Heart left ventricle (tissue), 16 donors: ENCODE measurements at places on chromosomes 2 and 18. TPM values are rescaled to one million over a fixed set of nuclear protein-coding genes. Genes with fewer than 3 reads are reported as not detected.

ZNF521 gene
- 12.8 TPM for total RNA-seq

INHA gene
- 1.9 TPM for total RNA-seq

DNA sequence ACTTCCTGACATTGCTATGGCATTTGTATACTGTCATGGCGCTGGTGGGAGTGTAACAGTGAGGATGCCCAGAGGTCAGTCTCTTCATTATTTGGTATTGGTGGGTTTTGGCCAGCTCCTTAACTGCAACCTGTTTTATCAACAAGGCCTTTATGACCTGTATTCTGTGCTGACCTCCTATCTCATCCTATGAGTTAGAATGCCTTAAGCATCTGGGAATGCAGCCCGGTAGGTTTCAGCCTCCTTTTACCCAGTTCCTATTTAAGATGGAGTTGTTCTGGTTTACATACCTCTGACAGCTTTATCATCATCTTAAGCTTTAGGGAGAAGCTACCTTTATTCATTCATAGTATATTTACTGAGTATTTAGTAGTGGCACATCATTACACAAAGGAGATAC lies 103.8 kb downstream of the RAPGEF4 start:
- H3K27me3 ChIP-seq = no peaks in the 10 kb centered on the region
- no peak for DNase-seq
- H3K27ac ChIP-seq = no peak overlapping the region
- no peaks in the 10 kb centered on the region for H3K36me3 ChIP-seq
- no peak overlapping the region for H3K4me3 ChIP-seq
- no peaks in the 10 kb centered on the region for H3K4me1 ChIP-seq

DNA sequence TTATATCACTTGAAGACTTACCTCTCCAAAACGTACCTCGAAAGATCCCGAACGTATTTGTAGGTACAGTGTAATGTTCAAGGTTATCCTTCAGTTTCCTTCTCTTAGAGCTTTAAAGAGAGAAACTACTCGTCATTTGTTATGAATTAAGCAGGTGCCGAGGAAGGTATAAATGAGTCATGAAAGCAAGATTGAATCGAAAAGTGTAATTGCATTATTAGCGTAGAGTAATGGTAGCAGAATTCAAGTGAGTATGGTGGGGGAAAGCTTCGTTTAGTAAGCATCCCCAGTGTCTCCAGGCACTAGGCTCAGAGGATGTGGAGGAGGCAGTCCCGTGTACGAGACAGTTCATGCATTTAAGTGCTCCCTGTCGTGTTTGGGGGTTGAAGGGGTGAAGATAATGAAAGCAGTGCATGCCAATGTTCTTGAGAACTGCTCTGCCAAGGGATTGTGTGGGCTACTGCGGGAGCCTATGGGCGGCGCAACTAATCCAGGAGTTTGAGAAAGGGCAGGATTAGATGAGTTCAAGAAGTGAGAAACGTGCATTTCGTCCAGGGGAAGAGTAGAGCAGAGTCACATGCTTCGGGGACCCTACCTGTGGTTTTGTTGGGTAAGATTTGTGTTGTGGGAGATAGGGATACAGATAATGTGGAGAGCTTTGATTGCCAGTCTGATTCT lies 858 bp downstream of the POLR1B start:
- peaks cover 18% of the 10 kb centered on the region for H3K36me3 ChIP-seq
- peaks cover 16% of the 10 kb centered on the region for H3K4me1 ChIP-seq
- no peak overlapping the region for H3K27ac ChIP-seq
- H3K4me3 ChIP-seq = peak overlapping the region; percentile 84
- DNase-seq = no peak
- H3K27me3 ChIP-seq = no peaks in the 10 kb centered on the region

GRCh38 chr2:217475791-217476190 lies 527.0 kb downstream of the TNS1 start:
- no peak overlapping the region for H3K4me3 ChIP-seq
- no peak for DNase-seq
- no peaks in the 10 kb centered on the region for H3K27me3 ChIP-seq
- no peaks in the 10 kb centered on the region for H3K4me1 ChIP-seq
- no peak overlapping the region for H3K27ac ChIP-seq

DNA sequence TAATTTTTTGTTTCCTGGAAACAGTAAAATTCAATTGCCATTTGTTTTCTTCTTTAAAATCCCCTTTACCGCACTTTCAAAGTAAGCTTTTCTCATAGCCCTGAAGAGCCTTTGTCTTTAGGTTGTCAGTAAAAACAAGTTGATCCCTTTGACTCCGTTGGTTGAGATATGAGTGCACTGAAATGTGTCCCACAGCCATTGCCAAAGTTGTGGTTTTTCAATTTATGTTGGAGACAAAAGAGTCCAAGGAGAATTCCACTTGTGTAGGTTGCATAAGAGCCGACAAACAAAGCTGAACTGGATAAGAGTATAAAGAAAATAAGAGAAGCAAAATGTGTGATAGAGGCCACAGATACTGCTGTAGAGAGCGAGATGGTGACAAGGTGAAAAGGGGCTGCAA lies 26.1 kb upstream of the HNMT start:
- no peak overlapping the region for H3K27ac ChIP-seq
- no peak for DNase-seq
- H3K36me3 ChIP-seq = no peaks in the 10 kb centered on the region
- no peaks in the 10 kb centered on the region for H3K27me3 ChIP-seq

- no peaks in the 10 kb centered on the region for H3K4me1 ChIP-seq
- no peak overlapping the region for H3K27ac ChIP-seq
- no peaks in the 10 kb centered on the region for H3K27me3 ChIP-seq
- no peak overlapping the region for H3K4me3 ChIP-seq
- no peak for DNase-seq
- no peaks in the 10 kb centered on the region for H3K36me3 ChIP-seq
Observed at GRCh38 chr18:73594749-73595148, 552.9 kb downstream of the FBXO15 start.

GRCh38 chr2:111072220-111072871 lies 48.4 kb upstream of the BCL2L11 start:
- no peaks in the 10 kb centered on the region for H3K27me3 ChIP-seq
- no peaks in the 10 kb centered on the region for H3K4me1 ChIP-seq
- DNase-seq = no peak
- no peaks in the 10 kb centered on the region for H3K36me3 ChIP-seq
- no peak overlapping the region for H3K4me3 ChIP-seq
